ENCODE measurements at places on chromosomes 16 and 17. TPM values are rescaled to one million over a fixed set of nuclear protein-coding genes. Genes with fewer than 3 reads are reported as not detected.

DNA sequence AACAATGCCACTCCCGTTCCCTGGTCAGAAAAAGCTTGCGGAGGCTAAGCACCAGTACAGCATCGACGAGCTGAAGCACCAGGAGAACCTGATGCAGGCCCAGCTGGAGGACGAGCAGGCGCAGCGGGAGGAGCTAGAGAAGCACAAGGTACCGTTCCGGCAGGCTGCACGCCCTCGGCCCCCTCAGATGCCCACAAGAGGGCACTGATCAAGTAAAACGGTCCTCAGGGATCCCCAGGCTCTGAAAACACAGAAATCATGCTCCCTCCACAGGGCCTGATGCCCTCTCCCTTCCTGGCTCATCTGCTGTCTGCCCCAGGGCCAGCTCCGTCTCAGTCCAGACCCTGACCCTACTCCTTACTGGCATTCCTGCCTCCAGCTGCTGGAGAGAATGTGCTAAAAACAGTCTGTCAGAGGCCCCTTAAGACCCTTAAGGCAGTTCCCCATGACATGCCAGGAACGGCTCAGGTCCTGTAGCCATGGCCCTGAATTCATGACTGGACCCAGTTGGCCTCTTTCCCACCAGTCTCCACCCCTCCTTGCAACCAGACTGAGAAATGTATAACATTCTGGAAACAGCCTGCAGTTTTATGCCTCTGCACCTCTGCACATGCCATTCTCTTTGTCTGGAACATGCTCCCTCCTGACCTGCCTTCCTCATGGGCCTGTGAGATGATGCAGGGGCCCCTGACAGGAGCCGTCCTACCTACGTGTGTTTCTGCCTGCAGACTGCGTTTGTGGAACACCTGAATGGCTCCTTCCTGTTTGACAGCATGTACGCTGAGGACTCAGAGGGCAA is 21.8 kb downstream of the DRC3 start:
- peak; percentile 35 for DNase-seq

KRTAP9-2 gene
- not detected for total RNA-seq

- DNase-seq: no peak
Measured at GRCh38 chr16:84196727-84197394, 5.9 kb downstream of the ADAD2 start.

DNA sequence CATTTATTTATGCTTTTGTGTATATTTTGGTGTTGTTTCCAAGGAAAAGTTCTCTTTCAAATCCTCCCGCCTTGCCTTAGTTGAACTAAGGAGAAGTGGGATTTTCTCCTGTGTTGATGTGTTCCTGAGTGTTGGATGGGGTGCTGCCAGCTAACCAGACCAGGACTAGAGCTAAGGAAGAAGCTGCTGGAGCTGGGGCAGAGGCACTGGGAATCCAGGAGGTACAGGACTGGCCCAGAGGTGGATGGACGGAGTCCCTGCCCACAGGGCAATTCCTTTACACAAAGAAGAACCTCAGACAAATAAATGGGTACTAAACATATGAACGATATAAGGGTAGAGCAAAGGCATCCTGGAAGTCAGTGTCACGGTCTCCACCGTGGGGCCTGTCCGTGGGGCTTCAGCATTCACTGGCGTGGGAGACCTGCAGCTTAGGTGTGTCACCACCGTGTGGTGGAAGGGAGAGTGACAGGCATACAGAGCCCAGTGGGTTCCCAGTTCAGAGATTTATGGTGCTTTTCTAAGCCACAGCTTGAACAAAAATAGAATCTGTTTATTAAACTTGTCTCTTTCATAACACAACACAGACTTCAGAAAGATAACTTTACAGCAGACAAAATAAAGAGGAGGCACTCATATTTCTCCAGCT is 270.7 kb downstream of the NTN1 start:
- DNase-seq: peak; percentile 24

C16orf54 gene
- 0.11 TPM for total RNA-seq

CAMKK1 gene
- 10.1 TPM for total RNA-seq

FOXL1 gene
- total RNA-seq: 0.78 TPM

TRAP1 gene
- 59.8 TPM for total RNA-seq

DNA sequence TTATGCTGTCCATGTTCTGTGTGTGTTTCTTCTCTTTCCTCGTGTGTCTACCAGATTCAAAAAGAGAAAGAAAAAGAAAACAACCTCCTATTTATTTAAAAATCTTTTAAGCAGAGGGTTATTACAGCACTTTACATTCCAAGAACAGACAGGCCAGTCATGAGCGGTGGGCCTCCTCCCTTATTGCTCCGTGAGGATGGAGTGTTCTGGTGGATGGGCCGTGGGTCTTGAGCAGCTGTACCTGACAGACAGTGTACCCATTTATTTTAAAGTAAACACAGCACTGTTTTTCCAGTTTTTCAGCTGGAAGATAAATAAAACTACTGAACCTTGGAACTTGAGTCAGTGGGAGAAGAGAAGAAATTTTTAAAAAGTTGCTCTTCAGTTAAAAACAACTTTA is 52.4 kb downstream of the WWP2 start:
- no peak for DNase-seq

SRR gene
- total RNA-seq: 25.4 TPM

GRCh38 chr17:76155988-76156661 is 15.1 kb upstream of the FOXJ1 start:
- peak; percentile 12 for DNase-seq

DNA sequence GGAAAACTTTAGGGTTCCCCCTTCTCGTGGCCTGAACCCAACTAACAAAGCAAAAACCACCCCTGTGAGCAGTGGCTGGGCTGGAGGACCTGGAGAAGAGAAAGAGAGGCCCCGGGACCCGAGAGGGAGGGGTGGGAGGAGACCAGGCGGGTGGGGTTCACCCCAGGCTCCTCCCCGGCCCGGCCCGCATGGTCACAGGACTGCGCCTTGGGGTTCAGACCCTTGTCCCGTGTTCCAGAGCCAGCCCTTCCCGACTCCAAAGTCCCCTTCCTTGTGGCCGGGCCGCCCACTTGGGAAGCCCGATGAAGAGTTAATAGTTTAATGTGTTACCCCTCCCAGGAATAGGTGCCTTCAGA is 852 bp downstream of the MARVELD3 start:
- DNase-seq: no peak

DNA sequence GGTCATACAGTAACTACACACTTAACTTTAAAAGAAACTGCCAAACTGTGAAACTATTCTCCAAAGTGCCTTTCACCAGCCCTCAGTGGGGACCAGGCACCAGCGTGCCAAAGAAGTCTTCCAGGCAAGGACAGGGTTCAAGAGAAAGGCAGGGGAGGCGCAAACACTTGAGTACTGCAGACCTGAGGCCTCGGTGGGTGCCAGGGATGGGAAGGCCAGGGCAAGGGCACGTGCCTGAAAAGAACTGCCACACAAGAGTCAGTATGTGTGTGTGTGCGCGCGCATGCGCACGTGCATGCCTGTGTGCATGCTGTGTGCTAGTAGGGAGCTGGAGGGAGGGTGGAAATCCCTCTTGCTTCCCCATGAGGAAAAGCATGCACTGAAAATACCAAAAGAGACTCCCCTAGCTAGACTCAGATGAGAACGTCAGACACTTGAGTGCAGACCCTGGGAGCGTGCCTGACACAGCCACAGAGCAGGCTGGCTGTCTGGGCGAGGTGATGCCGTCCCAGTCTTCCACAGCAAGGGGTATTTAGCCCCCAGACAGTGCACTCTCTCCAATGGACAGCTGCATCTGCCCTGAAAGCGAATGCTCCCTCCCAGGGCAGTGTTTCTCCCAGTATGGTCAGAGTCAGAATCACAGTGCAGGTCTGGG is 40.1 kb upstream of the GSG1L start:
- no peak for DNase-seq

SHCBP1 gene
- 1.8 TPM for total RNA-seq

DNA sequence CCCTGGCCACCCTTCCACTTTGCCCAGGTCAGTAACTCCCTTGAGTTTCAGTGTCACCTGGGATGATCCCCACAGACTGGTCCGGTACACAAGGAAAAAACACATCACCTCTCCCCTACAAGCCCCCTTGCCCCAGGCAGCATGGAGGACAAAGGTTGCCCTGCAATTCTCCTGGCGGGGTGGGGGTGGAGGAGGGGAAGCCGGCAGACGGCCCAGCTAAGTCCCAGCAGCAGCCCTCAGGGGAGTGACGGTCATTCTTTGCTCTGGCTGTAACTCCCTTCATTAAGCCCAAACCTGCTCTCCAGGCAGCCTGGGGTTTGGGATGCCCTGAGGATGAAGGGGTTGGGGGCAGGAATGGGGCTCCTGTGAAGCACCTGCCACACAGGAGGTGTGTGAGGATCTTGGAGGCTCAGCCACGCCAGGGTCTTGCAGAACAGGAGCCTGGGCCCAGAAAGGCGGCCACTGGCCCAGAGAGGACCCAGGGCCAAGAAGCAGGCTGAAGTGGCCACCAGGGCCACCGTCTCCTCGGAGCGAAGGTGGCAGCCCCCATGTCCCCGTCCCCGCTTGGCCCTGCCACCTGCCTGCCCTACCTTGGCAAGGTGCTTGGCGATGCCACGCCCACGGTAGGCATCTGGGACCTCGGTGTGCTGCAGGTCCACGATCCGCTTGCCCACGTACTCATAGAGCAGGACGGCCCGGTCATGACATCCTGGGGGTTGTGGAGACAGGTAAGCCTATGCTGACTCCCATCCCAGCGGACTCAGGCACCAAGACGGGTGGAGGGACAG is 9.5 kb downstream of the NATD1 start:
- no peak for DNase-seq

DNA sequence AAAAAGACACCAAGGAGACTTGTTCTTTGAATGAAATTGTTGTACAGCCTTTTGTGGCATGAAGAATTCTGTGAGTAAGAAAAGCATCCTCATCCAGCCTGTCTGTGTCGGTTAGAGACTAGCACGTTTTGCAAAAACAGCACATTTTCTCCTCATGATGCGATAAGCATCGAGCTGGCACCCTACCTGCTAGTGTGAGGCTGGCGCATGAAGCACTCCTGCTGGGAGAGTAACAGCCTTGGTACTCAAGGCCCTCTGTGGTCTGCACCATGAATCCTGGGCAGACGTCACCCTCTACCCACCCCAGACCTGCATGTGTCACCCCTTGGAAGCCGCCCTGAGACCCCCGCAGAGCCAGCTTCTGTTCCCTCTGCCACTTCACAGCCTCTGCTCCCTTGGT is 92.6 kb upstream of the TMEM132E start:
- no peak for DNase-seq

- DNase-seq: no peak
Measured at GRCh38 chr16:3194792-3195191, 6.8 kb downstream of the OR1F1 start.

DNA sequence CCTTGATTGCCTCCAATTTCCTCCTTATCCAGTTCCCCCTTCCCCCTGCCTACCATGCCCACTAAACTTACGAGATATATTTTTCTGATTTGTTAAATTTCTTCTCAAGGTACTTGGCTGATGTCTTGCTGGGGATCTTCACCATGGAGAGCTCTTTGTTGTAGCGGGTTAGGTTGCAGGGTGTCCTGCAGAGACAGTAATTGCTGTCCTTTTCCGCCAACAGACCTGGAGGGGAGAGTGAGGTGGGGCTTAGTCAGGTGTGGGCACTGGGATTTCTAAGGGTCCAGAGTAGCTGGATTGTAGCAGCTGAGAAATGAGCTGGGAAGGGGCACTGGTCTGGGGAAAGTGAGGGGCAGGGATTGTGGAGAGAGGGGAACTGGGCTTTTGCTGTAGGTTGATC is 32.1 kb downstream of the SPACA3 start:
- DNase-seq: no peak

DNA sequence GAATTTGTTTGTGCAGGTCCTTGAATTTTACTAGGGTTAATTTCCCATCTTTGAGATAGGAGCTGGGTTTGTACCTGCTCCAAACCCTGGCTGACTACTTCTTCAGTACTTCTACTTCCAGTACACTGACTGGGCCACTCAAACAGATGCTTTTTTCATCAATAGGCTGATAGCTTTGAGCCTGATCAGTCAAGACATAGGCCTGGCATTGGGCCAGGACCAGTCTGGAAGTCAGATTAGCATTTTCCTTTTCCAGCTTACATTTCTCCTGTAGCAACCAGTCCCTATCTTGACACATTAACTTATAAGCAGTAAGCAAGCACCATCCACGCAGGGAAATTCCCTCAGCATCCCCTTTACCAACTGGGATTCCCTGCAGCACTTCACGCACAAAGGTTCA is 7.5 kb upstream of the TMEM101 start:
- no peak for DNase-seq

TBC1D3I gene
- not detected for total RNA-seq

GRCh38 chr16:57873218-57873617 is 70.9 kb upstream of the KIFC3 start:
- no peak for DNase-seq

GRCh38 chr16:9957002-9957401 is 225.2 kb downstream of the GRIN2A start:
- no peak for DNase-seq

DNA sequence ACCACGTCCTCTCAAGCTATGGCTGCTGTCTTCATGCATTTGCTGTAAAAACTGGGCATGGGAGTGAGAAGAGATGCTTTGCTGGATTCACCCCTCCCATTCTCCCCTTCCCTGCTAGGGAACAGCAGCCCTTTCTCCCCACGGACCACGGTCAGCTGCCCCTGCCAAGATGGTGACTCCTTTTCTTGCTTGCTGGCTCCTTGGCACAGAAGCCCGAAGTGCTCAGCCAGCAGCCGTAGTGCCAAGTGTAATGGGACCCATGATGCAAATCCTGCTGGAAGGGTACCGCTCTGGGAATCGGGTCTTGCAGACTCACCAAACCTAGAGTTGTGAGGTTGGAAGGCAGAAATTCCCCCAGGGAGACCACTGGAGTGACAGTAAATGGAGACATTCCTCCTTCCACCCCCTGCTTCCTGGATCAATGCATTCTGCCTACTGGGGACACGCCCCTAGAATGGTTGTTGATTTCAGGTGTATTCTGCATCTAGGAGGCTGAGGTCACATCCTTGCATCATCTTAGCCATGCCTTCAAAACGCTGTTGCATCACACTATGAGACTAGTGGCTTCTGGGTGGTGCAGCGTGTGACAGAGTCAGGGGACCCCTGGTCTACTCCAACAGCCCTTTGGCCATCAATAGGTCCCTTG is 63.0 kb upstream of the CBX4 start:
- DNase-seq: no peak

NXN gene
- 12.8 TPM for total RNA-seq

DNA sequence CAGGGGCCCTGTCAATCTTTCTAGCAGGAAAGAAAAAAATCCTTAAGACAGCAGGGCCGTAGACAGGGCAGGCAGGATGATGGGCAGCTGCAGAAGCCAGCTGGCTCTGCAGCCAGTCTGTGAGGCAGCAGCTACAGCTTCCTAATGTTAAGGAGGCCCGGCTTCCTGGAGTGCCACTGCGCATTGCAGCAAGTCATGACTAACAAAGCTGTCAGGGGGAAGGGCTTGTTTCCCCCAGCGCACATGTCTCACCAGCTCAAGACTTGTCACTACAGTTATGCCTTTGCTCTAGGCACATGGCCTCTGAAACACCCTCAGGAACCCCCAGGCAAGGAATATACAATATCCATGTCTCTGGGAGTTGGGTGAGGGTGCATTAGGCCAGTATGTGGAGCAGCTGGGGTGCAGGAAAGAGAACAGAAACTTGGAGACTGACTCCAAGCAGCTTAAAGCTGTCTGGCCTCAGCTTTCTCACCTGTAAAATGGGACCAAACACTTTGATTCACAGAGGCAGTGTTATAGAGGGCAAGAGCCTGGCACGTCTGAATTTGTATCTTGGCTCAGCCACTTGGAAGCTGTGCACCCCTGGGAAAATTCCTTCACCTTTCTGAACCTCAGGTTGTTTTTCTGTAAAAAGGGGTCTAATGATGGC is 220.0 kb downstream of the HAPSTR1 start:
- peak; percentile 27 for DNase-seq

Measured in adrenal gland (tissue), 19 donors.